ENCODE measurements at places on chromosomes 1 and 21.

DNA sequence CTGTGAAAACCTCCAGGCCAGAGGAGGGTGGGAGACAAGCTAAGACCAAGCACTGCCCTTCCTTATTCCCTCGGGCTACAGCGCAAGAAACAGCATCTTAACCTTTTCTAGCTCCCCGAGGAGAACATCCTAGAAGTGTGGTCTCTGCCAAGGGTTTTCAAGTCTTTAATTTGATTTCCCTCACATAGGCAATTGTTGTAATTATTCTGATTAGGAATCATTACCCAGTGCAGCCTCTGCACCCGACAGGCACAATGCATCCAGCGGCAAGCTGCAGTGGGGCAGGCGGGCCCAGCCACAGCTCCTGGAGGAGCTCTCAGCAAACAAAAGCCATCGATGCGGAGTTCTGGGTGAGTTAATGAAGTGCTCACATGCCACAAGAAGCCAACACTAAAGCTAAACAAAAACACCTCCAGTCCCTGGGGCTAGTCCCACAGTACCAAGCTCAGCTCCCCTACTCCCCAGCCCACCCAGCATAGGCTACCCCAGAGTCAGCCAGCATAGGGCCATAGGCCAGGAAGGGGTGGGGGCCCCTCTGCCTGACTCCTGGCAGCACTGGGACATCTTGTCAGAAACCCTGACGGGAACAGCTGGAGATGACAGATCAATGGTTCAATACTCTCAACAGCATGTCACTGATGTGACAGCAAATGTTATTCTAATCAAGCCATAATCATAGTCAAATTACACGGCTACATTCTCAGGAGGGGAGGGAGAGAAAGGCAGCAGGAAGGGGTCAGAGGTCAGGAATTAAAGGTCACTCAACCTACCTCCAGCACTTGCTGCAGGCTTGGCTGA, 42.5 kb downstream of the ERI3 start:
- no peak for DNase-seq

DNA sequence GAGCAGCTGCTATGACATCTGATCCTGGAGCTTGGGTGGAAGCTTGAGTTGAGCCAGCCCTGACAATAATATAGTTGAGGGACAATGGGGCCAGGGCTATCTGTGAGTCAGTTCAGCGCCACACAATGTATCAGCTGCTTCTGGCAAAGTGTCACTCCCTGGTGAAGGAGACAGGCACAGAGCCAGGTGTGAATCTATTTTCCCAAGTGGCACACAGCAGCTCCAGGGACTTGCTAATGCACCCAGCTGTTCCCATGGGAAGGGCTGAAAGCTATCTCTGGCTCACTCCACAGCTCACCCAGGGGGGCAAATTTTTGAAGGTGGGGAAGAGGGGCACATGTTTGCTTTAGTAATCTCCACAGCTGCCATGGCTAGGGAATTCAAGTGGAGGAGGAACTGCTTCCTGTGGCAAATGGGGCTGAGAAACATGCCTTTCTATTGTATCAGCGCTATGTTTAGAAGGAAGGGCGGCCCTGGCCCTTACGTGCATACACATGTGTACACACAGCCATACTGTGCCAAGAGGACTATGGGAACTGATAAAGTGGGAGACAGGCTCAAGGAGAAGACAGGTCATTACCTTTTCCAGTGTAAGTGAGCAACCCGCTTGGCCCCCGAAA, 2.2 kb downstream of the CYB5R1 start:
- peak; percentile 84 for DNase-seq

DNA sequence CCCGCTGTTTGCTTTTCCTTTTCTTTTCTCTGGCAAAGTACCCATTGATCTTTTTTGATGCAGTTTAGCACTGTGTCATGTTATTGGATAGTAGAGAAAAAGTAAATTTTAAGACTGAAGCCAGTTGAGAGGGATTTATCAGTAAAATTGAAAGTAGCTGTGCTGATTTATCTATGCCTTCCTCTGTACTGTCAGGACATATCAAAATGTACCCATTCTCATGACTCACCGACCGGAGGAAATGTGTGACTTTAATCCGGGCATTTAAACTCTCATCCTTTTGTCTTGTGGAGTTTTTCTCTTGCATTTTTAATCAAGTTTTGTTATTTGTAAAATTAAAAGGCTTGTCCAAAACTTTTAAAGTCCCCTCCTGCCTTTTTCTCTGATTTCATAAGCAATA, 276.6 kb upstream of the FMN2 start:
- DNase-seq: no peak

GRCh38 chr1:54220004-54220811, 20.2 kb downstream of the MRPL37 start:
- no peak for DNase-seq

DNA sequence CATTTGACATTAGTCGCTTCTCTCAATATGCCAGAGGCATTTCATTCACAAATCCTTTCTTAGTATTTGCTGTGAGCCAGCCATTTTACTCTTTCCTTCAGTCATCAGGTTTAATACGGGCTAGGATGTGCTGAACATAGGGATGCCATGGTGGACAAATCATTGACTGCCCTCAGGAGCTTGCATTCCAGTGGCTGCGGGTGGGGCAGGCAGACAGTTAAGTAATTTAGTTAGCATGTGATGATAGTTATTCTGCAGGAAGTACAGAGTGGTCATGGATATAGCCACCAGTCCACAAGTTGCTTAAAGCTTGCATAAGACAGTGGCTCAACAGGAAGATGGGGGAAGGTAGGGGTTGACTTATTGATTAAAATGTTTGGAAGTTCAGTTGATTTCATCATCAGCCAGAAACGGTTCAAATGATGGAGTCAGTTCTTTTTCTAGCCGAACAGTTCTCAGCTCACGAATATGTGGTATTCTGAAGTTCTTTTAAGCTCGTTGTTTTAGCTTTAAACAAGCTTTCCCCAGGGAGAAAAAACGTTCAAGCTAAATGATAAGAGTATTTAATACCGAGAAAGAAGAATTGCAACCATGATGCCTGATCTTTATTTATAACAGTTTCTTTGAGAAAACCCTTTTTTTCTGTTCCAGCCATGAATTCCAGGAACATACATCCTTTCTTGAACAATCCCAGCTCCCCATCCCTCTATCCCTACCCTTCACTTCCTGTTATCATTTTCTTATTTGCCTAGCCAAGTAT, 1.4 kb downstream of the SLC22A15 start:
- DNase-seq: no peak

DNA sequence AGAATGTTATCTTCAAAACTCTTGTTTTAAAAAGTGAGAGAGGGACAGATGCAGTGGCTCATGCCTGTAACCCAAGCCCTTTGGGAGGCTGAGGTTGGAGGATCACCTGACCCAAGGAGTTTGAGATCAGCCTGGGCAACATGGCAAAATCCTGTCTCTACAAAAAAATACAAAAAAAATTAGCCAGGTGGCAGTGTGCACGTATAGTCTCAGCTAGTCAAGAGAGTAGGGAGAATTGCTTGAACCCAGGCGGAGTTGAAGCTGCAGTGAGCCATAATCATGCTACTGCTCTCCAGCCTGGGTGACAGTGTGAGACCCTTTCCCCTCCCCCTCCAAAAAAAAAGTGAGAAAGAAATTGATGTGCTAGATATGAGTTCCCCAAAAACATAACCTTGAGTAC, 131.0 kb downstream of the KCNT2 start:
- no peak for DNase-seq

- no peak for DNase-seq
Observed at GRCh38 chr1:160093624-160094290, 4.7 kb downstream of the IGSF8 start.

DNA sequence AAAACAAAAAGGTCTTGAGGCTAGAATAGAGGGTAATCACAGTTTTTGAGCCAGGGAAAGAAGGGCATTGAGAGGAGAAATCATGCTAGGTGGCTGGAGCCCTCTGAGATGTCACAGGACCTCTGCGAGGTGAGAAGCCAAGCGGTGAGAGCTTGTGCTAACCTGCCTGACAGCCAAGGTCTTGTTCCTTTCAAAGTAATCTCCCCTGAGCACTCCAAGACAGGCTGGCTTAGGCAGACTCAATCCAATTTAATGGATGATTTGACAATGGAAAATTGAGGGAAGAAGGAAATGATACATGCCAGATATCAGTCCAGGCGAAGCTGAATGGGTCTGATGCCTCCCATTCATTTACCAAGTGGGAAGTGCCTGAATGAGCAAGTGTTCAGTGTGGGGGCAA, 311.9 kb upstream of the PTBP2 start:
- DNase-seq: no peak

DNA sequence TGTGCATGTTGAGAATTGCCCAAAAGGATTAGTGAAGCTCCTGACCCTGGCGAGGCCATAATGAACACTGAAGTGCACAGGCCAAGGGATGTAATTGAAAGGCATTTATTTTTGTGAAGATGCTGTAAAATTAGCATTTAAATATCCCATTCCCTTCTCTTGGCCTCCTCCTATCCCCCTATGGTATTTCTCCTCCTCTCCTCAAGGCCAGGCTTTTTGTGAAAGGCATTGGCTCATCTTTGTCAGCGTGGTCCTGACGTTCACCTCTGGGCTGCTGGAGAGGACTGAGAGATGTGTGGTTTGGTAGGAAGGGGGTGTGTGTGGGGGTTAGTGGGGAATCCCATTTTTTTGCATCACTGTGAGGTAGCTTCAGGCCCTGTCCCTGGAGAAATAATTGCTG, 81.5 kb upstream of the CD1D start:
- DNase-seq: no peak

GRCh38 chr1:232556351-232556750, 73.6 kb downstream of the SIPA1L2 start:
- DNase-seq: no peak

DNA sequence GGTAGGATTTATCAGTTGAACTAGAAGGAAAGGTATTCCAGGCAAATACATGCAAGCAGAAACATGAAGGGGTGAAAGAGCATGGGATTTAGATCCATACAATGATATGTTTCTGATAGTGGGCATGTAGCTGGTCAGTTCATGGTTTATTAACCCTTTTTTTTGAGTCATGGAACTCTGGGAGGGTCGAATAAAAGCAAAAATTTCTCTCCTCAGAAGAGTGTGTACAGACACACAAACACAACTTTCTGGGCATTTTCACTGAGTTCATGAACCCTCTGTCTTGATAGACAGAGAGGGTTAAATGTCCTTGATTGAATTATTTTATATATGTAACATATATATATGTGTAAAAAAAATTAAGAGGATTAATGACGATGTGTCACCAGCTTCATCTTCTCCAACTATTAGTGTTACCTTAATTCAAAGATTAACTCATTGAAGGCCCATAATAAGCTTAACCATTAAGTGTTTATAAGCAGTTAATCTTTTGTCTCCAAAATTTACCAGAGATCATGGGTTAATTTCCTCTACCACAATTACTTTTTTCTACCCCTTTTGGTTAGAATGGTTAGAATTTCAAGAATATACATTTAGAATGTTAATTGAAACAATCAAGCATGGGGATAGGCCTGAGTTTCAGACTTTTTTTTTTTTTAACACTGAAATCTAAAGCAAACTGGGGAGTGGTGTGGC, 4.6 kb downstream of the JUN start:
- no peak for DNase-seq
